ENCODE measurements at places on chromosomes 7 and 10. TPM values are rescaled to one million over a fixed set of nuclear protein-coding genes. Genes with fewer than 3 reads are reported as not detected.

GRCh38 chr7:44755698-44756627, 7.3 kb downstream of the ZMIZ2 start:
- no peak for DNase-seq

CRTAC1 gene
- total RNA-seq = 0.48 TPM

DNA sequence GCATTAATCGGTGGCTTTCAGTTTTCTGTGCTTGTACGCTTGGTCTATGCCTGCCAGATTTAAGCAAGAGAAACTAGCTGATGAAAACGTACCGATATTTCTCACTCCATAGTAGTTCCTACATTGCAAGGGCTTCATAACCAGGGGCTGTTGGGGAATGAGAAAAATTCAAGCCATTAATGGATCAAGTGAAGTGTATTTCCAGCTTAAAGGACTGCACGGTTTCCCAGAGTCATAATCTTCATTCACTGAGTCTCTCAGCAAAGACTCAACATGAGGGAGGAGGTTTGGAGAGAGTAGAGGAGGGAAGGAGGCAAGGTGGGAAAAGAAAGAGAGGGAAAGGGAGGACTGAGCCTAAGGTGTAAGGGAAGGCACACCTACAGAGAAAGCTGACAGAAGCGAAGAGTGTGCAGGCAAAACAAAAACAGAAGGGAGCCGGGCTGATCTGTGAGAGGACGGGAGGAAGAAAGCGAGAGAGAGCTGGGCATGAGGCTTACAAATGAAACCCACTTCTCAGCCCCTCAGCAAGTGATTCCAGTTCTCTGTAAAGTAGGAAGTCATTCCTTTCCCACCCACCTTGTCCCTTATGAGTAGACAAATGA, 625 bp downstream of the GIMAP2 start:
- DNase-seq = no peak

MAP3K8 gene
- 13.5 TPM for total RNA-seq

GRCh38 chr7:124765401-124766352, at the start of gene GPR37:
TSS of gene GPR37 (minus strand) at chr7:124765792. CDS start at chr7:124764976, 816 bp downstream.
- DNase-seq = no peak

SPDYE9 gene
- total RNA-seq = not detected
